ENCODE measurements at places on chromosomes 5 and 9.

DNA sequence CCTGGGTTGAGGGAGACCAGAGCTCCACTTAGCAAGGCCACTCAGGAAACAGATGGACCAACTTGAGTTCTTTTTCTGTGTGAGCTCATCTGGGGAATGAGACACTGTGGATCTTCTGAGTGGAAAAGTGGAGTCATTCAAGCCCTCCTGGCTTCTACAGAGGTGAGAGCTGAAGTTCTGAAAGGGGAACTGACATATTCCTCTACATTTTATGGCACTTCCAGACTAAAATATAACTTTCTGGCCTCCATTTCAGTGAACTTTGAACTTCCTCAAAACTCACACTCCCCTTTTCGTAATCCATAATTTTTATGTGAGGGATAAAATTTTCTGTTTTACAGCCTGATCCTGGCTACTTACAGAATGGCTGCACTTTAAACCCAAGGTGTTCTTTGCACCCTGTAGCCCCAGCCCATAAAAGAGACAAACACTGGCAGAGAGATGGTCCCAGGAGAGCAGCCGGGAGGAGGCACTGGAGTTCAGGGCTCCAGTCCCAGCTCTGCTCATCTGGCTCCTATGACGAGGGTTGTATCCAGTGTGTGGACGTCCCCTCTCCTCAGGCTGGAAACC is 10.8 kb downstream of the SPAAR start:
- DNase-seq, result no peak

GRCh38 chr5:171659896-171660295 is 125.7 kb upstream of the SMIM23 start:
- DNase-seq, result no peak

DNA sequence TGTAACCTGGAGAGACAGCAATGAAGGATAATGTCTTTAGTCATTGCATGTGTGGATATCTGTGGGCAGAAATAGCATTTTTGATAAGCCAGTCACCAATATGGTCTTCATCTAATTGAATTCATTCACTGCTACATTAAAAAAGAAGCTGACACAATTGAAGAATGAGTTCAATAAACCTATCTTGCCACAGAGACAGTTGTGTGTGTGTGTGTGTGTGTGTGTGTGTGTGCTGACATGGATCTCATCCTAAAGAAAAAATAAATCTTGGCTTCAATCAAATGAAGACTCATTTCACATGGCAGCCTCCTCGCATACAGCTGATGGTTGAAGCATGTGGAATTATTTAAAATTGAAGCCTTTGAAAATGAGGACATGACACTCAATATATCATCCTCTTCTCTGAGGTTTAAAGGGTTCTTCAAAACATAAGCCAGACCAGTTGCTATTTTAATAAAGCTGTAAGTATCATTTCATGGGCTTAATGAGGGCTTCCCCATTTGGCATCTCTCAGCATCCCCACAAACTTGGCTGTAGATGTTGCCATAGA is 118.5 kb upstream of the PTPN3 start:
- DNase-seq, result no peak

DNA sequence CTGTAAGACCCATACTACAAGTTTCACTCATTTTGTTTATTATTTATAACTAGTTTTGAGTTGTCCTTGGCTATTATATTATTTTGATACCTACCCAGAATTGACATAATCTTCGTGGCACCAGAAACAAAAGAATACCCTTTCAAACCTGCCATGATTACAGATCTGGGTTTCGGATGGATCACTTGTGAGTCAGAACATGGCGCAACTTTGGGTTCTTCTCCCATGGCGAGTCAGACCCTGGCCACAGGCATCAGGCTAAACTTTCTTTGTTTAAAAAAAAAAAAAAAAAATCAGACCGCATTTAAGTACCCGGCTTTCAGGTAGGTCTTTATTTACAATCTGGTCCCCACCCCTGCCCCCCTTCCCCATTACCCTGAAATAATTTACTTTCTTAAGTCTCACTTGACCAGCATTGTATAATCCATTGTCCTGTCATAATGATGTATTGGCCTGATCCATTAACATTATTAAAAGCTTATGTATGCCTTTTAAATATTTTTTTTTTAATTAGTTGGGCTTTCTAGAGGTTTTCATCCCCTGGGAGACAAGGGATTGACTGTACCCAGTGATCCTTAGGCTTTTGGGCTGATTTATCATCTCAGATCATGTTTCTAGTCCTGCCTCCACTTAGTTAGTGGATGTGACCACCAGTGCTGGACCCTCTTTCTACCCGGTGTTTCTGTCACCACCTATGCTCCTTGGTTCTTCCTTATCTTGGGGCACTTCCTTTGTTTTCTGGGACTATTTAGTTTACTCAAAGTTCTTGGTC is 43.9 kb downstream of the F2RL2 start:
- DNase-seq, result no peak

DNA sequence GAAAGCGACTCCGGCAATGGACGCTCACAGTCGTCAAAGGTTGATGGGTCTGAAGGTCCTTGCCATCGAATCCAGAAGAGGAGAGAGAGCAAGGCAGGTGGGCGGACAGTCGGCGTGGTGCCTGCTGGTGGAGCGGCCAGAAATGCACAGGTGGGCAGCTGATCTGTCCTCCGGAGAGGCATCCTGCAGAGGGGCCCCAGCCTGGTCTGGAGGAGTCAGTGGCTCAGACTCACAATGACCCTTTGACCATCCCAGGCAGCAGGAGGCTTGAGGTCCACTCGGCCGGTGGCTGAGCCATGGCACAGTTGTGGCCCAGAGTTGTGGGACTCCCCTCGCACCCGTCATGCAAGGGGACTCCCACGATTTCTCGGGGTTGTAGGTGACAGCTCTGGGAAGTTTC is 34.4 kb upstream of the FCN2 start:
- DNase-seq, result no peak

GRCh38 chr5:177300236-177300880 is 3.2 kb downstream of the RAB24 start:
- peak; percentile 53 for DNase-seq
